NB4 (cell line): ENCODE measurements at places on chromosomes 1 and 21.

DNA sequence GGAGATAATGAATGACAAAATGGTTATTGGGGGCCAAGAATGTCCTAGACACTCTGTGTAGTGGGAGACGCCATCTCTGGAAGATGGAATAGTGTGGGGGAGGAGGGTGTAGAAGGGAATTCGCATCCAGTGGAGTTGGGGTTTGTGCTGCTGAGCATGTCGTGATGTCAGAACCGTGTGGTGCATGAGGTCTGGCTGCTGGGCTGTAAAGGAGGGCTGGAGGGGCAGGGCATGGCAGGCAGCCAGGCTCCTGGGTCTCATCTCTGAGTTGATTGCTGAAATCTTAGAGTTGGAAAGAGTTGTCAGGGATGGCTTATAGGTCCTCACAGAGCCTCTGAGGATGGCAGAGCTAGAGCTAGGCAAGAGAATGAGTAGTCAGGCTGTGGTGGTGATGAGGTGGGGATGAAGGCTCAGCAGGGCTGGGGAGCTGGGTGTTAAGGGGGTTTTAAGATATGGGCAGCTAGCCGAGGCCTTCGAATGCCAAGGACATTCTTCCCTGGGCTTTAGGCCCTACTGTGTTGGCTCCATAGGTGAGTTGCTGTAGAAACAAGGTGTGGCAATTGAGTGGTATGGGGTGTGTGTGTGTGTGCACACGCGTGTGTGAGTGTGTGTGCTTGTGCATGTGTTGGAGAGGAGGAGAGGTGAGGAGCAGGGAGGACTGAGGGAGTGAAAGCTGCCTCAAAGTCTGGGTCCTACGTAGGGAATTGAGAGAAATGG is 1.9 kb downstream of the PPFIA4 start:
- DNase-seq: no peak

GRCh38 chr1:229197265-229197585 is 73.7 kb upstream of the RAB4A start:
- DNase-seq: no peak

DNA sequence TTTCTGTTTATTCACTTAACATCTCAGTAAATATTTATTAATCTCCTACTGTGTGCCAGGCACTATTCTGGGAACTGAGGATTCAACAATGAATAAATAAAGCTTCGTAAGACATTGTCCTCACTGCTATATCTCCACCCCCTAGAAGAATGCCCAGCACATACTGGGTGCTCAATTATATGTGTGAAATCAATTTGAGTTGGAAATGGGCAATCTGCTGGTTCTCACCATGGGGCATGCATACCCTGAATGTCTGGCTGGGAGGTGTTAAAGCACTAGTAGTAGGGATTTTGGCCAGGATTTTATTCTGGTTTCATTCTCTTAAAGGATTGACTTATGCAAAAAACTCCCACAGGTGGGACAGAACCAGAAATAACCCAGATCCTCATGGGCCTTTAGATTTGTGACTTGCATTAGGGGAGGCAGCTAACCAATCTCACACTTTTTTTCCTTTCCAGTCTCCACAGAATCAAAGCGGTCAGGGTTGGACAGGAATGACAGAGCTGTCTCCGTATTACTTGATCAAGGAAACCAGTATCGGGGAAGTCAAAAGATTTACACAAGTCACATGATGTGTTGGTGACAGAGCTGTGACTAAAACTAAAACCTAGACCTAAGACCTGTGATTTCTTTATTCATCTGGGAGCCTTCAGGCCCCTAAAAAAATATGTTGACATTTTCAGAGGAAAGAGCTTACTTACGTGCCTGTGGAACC is 12.8 kb downstream of the GFI1 start:
- DNase-seq: no peak

- no peak for DNase-seq
Measured at GRCh38 chr1:171420810-171421209, 64.5 kb upstream of the PRRC2C start.

DNA sequence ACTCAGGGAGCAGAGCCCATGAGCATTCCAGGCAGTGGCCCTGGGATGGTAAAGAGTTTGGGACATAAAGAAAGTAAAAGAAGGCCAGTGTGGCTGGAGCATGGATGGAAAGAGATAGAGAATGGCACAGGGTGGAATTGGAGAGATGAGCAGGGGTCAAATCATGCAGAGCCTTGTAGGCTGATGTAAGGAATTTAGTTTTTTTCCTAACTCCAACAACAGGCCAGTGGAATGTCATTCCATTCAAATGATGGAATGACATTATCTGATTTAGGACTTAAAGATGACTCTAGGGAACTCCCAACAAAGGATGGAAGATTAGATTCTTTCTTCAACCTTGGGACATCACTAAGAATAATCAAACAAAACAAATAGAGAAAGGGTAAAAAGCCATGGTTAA is 12.8 kb upstream of the S100A2 start:
- no peak for DNase-seq

- peak; percentile 34 for DNase-seq
Measured at GRCh38 chr1:202376247-202376646, 27.7 kb downstream of the PPP1R12B start.
